Esophagus muscularis mucosa (tissue), 4 donors: ENCODE measurements at places on chromosomes 1 and 21.

DNA sequence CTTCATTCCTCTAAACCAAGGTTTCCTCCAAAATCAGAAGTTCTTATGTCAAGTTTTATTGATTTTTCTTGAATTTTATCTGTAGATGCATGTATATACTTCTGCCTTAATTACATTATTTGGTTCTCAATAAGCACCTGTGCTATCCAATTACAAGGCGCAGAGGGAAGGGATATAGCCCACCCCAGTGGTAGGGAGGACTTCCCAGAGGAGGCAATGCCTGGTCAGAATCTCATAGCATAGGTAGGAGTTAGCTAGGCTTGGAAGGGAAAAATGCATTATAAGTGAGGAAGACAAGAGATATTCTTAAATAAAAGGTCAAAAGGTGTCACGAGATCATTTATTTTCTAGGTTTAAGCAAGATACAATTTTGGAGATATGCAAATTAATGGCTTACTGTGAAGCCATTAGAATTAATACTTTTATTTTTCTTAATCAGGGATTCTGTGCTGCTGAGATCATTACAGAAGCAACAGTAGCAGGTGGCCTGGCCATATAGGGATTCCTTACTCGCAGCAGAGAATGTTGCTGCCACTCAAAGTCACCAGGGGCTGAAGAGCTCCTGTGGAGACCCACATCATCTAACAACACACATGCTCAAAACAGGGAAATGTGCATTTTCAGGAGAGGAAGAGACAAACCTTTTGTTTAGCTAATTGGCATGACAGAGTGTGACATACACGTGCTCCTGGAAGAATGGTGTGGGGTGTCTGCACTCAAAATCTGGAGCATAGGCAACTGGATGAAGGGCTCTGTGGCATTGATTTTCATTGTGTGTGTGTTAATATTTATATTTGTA lies 178.3 kb downstream of the ATG4C start:
- DNase-seq: no peak

DNA sequence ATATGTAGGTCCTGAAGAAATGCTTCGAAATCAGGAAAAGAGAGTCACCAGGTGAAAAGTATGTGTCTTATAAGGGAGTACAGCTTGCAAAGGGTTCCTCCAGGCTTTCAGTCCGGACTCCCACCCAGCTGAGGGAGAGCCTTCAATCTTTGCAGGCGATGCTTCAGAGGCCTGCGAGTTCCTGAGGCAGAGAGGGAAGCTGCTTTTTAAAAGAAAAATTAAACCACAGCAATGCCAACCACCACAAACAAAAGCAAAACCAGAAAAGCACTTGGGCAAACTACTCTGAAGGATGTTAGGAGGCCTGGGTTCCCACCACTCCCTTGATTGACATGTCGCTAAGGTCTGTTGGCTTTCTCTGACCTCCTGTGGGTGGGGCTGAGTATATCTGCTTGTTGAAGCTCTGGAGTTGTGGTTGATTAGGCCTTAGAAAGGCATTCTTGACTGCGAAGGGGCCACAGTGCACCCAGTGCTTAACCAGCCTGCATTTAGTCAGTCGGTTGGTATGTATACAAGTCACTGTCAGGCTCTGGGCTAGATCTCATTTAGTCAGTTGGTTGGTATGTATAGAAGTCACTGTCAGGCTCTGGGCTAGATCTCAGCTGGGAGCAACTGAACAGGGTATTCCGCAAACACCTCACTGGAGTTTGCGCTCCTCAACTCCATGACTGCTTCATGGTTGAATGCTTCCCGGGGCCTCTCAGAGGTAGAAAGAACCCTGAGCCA lies 1.2 kb downstream of the NIPAL3 start:
- DNase-seq: no peak

DNA sequence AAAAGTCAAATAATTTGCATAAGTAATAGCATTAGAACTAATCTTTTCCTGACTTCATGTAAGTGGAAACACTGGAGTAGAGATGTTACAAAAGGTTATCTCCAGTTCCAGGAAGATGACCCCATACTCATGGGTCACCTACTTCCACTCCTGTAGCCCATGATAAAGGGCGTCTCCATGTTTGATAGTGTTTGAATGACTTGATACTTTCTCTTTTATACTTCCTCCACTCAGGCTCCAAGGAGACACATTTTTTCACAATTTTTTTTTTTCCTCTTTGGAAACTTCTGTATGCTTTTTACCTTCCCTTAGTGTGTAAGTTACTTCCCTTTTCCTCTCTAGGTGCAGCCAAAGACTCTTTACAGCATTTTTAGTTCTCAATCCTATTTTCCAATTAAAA lies 382.1 kb upstream of the B3GALT2 start:
- DNase-seq: no peak

DNA sequence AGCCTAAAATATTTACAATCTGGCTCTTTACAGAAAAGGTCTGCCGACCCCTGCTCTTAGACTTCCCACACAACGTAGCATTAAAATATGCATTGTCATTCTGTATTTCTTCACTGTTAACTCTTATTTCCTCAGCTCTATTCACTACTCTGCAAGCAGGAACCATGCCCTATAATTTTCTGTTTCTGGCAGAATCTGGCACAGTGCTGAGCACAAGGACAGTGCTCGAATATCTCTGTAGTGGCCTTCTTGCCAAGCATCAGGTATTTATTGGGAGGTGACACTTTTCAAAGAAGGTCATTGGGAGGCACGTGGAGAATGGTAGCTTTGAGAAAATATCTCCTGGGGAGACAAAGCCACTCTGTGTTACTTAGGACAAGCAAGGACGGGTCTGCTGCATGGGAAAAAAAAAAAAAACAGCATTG lies 77.9 kb downstream of the PSMG1 start:
- no peak for DNase-seq

GRCh38 chr1:32062867-32063230 lies 9.9 kb upstream of the TMEM39B start:
- DNase-seq: no peak

DNA sequence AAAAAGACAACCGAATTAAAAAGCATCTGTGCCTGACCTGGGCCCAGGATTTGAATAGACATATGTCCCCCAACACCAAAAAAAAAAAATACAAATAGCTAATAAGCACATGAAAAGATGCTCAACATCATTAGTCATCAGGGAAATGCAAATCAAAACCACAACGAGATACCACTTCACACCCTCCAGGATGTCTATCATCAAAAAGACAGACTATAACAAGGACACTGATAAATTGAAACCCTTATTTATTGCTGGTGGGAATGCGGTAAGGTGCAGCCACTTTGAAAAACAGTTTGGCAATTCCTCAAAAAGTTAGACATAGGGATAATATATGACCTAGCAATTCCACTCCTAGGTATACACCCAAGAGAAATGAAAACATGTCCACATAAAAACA lies 72.3 kb upstream of the CAMK1G start:
- peak; percentile 12 for DNase-seq

GRCh38 chr1:24679725-24680124 lies 36.6 kb downstream of the SRRM1 start:
- no peak for DNase-seq
